ENCODE measurements at places on chromosomes 4 and X. TPM values are rescaled to one million over a fixed set of nuclear protein-coding genes. Genes with fewer than 3 reads are reported as not detected.

Gene SLC26A1
- not detected for total RNA-seq

Gene GLRB
- total RNA-seq, result 8.3 TPM

GRCh38 chr4:168440442-168441264 lies 39.6 kb downstream of the DDX60L start:
- peak overlapping the region; percentile 0 for H3K4me3 ChIP-seq
- H3K27me3 ChIP-seq, result no peaks in the 10 kb centered on the region
- peak; percentile 32 for DNase-seq
- H3K4me1 ChIP-seq, result peaks cover 21% of the 10 kb centered on the region
- H3K27ac ChIP-seq, result peak overlapping the region; percentile 40
- peaks cover 45% of the 10 kb centered on the region for H3K36me3 ChIP-seq

- H3K27me3 ChIP-seq, result no peaks in the 10 kb centered on the region
- peaks cover 5% of the 10 kb centered on the region for H3K36me3 ChIP-seq
- no peak overlapping the region for H3K4me3 ChIP-seq
- no peak overlapping the region for H3K27ac ChIP-seq
- H3K4me1 ChIP-seq, result no peaks in the 10 kb centered on the region
Observed at GRCh38 chrX:49106930-49107329, 16.6 kb downstream of the GPKOW start.

DNA sequence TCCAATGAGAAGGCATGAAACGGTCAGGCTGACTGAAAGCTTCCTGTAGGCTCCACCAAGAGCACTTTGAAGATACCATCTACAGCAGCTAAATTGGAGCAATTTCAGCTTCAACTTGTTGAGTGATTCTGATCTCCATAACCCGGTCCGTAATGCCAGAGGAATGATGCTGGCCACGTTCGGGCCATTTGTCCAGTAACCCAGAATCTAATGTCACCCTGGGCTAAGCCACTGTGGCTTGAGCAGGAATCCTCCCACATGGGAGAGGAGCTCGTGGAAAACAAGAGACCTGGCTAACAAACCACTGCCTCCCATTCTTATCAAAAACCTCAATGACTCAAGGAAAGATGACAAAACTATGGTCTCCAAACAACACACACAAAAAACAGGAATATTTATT lies 14.2 kb upstream of the TCEAL4 start:
- no peak for DNase-seq
- H3K4me3 ChIP-seq, result no peak overlapping the region
- no peaks in the 10 kb centered on the region for H3K4me1 ChIP-seq
- no peaks in the 10 kb centered on the region for H3K36me3 ChIP-seq

- no peaks in the 10 kb centered on the region for H3K27me3 ChIP-seq
- H3K4me3 ChIP-seq, result no peak overlapping the region
- no peaks in the 10 kb centered on the region for H3K36me3 ChIP-seq
Observed at GRCh38 chrX:56788229-56788628, 59.2 kb downstream of the NBDY start.

DNA sequence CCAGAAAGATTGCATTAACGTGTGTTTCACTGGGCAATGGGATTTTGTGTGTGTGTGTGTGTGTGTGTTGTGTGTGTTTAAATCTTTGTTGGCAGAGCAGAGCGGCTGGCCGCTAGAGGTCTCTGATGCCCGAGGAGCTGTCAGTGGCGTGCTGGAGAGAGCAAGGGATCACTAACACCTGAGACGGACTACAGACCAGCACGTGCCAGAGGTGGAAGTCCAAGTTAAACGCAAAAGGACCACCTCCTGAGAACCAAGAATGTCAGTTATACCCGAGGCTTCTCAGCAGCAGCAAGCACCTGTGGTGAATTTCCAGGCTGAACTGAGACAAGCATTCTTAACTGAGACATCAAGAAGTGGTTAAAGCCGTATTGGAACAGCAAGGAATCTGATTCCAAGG lies 9.0 kb upstream of the SLC25A14 start:
- peaks cover 5% of the 10 kb centered on the region for H3K27me3 ChIP-seq
- H3K36me3 ChIP-seq, result no peaks in the 10 kb centered on the region
- H3K4me1 ChIP-seq, result no peaks in the 10 kb centered on the region
- peak overlapping the region; percentile 30 for H3K4me3 ChIP-seq
- H3K27ac ChIP-seq, result no peak overlapping the region

GRCh38 chr4:102824398-102824797 lies 3.0 kb downstream of the UBE2D3 start:
- peaks cover 27% of the 10 kb centered on the region for H3K36me3 ChIP-seq
- no peaks in the 10 kb centered on the region for H3K27me3 ChIP-seq
- DNase-seq, result no peak

DNA sequence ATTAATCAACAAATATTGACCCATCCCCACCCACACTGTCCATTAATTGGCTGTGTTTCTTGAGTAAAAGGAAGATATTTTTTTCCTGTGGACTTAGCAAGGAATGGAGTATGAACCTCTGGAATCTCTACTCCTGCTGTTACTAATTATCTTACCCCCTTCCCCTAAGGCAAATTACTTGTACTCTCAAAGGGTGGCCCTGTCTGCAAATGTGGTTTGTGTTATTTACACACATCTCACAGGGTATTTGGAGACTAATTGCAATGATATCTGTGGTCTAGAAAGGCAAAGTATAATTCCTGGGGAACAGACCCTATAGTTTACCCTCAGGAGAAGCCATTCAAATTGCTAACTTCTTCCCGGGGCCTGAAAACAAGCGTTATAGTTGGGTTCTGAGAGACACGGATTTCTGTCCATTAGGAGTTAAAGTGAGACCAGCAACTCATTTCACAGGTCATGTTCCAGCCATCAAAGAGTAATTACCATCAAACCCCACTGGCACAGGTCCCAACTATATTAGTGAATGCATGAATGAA lies 133.0 kb upstream of the RASGEF1B start:
- DNase-seq, result no peak
- no peaks in the 10 kb centered on the region for H3K4me1 ChIP-seq
- no peaks in the 10 kb centered on the region for H3K36me3 ChIP-seq
- no peak overlapping the region for H3K4me3 ChIP-seq
- no peaks in the 10 kb centered on the region for H3K27me3 ChIP-seq
